ENCODE measurements at places on chromosomes 7 and 10.

DNA sequence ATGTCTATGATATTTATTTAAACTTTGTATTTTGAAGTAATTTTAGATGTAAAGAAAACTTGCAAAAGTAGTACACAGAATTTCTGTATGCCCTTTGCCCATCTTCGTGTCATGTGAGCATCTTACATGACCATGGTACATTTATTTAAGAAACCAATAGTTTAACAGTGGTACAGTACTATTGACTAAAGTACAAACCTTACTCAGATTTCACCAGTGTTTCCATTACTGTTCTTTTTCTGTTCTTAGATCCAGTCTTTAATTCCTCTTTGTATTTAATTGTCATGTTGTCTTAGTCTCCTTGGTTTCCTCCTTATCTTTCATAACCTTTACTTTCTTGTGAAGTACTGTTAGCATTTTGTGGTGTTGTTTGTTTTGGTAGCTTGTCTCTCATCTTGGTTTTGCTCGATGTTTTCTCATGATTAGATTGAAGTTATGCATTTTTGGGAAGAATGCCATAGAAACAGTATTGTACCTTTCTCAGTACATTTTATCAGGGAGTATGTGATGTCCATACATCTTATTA, 24.1 kb downstream of the TAX1BP1 start:
- no peak for DNase-seq

- DNase-seq = no peak
Measured at GRCh38 chr10:123848564-123849457, 42.8 kb downstream of the CPXM2 start.

DNA sequence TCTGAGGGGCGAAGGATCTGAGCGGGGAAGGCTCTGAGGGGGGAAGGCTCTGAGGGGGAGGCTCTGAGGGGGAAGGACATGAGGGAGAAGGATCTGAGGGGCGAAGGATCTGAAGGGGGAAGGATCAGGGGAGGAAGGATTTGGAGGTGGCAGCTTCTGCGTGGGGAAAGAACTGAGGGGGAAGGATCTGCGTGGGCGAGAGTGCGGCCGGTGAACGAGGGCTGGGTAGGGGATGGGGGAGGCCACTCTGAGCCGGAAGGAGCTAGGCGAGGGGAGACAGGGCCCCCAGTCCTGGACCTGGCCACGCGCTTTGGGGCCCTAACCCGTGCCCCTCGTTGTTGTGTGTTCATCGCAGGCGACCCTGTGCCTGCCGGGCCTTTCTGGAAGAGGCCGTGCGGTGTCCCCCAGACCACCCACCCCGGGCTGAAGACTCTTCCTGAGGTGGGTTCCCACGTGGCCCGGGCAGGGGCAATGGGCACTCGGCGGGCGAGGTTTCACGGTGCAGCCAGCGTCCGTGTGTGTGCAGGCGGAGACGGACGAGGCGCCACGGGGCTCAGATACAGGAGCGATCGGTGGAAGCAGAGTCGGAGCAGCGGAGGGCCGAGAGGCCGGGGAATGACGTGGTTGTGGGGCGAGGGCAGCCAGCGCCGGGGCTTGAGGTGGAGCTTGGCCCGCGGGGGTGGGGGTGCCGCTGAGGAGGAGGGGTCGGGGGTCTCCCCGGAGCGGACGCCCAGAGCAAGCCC, 2.0 kb downstream of the CALY start:
- DNase-seq = no peak

DNA sequence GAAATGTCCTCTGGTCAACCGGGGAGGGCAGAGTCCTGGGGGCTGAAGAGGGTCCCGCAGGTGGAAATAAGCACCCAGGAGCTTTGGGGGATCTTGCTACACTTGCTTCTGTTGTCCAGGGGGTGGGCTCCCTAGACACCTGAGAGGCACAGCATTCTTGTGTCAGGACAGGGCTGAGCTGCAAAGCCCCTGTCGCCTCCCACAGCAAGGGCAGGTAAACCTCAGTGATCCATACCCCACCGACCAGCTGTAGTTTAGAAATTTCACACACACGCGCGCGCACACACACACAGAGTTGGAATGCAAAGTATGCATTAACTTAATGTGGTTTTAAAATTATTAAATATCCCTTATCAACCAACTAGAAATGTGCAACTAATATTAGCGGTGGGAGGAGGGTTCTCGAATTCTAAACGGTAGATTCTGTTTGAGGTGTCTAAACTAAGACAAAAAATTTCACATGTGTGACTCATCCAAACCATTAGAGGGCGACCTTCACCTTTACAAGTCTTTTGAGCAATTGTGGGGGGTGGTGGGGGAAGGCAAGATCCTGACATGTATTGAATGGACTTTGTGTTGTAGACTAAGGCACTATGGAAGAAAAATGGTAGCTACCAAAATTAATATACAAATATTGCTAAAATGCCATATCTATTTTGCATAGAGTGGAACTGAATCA, 34.3 kb upstream of the PTF1A start:
- peak; percentile 75 for DNase-seq

- DNase-seq = peak; percentile 100
Measured at GRCh38 chr10:29681676-29682448, 47.1 kb upstream of the SVIL start.

- no peak for DNase-seq
Measured at GRCh38 chr10:61992671-61993668, 91.5 kb downstream of the ARID5B start.

- DNase-seq = no peak
Measured at GRCh38 chr10:27355918-27356573, 115.4 kb upstream of the ACBD5 start.

DNA sequence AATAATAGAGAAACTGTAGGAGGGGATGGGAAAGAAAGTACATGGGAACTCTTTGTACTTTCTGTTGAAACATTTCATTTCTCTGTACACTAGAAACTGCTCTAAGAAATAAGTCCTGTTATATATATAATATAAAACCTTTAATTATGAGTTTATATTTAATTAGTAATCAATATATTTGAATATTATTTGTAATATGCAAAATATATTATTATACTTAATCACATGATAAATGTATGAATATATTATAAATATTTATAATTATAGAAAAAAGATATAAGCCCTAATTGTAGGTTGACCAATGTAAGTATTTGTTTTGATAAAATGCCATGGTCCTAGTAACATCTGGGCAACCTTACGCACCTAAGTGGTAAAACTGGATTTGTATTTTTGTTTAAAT, 51.0 kb downstream of the GNAT3 start:
- DNase-seq = no peak

DNA sequence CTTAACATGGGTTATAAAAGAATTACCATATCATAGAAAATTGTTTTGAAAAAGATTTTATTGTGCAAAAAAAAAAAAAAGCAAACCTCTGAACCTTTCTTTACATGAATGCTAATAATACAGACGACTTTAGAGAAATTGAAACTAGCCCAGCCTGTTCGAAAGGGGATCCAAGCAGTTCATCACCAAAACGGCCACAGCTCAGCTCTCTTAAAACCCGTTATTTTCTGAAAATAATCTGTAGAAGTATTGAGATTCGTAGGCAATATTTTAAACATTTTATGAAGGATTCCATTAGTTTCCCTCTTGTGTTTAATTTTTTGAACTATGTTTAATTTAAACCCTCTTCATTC, 9.9 kb upstream of the GSAP start:
- no peak for DNase-seq

DNA sequence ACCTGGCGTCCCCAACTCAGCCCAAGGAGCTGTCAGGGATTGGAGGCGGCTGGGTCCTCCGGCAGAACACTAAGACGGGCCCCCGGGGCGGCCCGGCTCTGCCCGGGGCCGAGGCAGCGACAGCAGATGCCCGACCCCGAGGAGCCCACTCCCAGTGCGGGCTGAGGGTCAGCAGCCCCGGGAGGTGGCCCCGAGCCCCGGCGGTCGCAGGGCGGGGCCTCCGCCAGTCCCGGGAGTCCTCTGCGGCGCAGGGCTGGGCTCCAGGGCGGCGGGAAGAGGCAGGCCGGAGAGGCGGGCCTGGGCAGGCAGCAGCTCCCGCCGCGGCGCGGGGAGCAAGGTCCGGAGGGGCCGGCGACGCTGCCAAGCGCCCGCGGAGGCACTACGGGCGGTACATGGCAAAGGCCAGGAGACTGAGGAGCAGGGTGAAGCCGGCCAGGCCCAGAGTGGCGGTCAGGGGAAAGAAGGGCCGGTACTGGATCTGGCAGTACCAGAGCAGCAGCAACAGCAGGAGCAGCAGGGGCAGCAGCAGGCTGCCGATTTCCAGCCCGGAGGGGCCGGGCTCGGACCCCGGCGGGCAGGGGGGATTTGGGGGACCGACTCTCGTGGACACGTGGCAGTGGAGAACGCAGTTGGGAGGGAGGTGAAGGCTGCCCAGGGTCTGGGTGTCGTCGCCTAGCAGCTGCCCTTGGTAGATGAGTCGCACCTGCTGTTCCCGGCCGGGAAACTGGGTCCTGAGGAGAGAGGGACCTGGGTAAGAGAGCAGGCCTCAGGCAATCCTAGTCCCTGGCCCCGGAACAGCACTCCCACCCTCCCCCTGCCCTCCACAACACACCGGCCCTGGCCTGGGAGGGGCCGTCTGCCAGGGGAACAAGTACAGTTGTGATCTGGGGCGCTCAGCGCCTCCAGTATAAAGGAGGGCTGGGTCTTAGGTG, 827 bp upstream of the FASTK start:
- no peak for DNase-seq

DNA sequence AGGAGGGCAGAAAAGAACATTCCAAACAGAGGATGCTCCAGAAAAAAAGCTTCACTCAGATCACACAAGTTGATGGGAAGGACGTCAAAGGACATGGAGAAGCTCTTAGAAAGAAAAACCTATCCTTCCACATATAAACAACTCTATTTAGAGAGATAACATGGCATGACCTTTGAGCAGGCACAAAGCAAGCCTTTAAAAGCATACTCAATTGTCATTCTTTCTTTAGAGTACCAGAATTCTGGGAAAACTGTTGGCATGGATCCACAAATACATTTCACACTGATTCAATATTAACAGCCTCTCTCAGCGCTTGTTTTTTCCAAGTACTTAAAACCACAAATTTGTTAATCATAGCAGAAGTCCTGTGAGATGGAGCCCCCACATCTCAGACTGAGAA, 7.3 kb upstream of the ABLIM1 start:
- DNase-seq = no peak

DNA sequence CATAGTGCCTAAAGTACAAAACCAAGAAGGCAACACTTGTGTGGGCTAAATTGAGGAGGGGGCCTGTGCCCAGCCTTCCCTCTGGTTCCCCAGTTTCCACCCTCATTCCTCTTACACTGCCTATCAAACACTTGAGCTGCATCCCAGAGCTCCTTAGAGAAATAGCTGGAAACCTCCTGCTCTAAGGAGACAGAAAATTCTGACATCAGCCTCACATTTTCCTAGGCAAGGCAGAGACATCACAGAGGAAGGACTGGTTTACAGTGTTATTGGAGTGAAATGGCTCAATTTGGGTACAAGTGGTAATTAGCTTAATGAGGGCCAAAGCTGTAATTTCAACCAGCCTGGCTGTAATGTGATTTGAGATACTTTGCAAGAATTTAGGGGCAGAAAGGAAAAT, 192.3 kb upstream of the AOAH start:
- no peak for DNase-seq

DNA sequence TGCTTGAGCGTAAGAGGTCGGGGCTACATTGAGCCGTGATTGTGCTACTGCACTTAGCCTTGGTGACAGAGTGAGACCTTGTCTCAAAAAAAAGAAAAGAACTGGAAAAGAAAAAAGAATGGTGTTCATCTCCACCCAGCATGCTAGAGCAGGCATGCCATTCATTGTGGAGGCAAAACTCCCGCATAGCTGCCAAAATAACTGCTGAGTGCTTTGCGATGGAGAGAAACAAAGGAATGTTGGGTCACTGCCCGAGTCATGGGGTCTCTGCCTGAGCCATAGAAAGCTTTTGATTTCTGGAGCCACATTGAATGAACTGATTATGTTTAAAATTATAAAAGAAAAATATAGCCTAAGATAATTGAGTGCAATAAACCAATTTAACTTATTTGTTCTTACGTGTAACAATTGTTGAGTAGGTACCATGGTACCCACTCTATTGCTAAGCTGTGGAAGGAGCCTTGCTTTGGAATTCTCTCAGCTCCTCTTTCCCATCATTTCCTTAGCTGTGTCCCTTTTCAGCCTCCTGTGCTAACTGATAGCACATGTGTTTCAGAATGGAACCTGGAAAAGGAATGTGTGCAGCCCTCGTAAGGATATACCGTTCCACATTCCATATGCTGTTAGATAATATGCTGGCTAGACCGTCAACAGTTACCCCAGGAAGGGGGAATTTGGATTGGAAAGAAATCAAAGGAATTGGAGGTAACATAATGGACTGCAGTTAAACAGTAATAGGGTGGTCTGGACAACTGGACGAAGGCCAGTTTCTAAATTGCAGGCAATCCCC, 99.0 kb downstream of the KIAA1217 start:
- no peak for DNase-seq

- DNase-seq = no peak
Measured at GRCh38 chr7:34991938-34992840, 45.1 kb downstream of the DPY19L1 start.

DNA sequence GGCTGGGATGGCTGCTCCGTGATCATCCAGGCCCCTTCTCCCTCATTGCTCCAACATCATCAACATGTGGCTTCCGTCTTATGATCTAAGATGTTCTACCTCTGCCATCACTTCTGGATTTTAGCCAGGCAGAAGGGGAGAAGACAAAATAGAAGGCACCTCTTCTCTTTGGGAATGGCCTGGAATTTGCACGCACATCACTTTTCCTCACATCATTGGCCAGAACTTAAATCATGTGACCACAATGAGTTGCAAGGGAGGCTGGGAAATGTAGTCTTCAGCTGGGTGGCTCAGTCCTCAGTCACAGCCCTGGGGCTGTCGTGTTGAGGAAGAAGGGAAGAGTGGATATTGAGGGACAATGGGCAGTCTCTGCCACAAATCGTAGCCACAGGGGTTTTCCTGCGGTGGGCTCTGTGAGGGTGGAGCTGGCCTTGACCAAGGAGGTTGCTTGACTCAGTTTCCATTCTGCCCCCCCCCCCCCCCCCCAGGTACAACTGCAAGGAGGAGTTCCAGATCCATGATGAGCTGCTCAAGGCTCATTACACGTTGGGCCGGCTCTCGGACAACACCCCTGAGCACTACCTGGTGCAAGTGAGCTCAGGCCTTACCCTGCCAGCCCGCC, 50.3 kb downstream of the PALD1 start:
- peak; percentile 61 for DNase-seq

- peak; percentile 58 for DNase-seq
Measured at GRCh38 chr10:90398566-90398965, 459.3 kb downstream of the HTR7 start.

DNA sequence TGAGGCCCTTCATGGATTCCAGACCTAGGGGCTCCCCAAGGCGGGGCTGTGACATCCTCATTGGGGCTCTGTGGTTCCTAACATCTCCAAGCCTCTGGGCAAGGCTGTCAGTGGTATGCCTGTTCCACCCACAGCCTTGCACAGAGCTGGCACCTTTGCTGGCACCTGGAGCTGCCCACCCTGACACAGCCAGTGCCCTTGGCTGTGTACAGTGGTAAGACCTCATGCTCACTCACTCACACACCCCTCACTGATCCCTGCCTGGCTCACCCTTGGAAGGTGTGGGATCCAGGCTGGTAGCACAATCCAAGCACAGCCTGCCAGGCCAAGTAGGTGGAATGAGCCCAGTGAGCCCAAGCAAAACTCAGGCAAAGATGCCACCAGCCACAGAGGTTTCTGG, 200.4 kb upstream of the PCDH15 start:
- DNase-seq = no peak

- DNase-seq = no peak
Measured at GRCh38 chr10:33284945-33285344, 49.5 kb downstream of the NRP1 start.
